Central memory CD4-positive, alpha-beta T cell (primary cell): ENCODE measurements at places on chromosomes 5 and 9.
A peak's percentile ranks its signal among the peaks of the same experiment; 100 is the strongest.

- no peak for DNase-seq
These were observed 57.2 kb downstream of the KCNN2 start for GRCh38 chr5:114419067-114419388.

- no peak for DNase-seq
These were observed 224.4 kb downstream of the EBF1 start for GRCh38 chr5:158875272-158875679.

DNA sequence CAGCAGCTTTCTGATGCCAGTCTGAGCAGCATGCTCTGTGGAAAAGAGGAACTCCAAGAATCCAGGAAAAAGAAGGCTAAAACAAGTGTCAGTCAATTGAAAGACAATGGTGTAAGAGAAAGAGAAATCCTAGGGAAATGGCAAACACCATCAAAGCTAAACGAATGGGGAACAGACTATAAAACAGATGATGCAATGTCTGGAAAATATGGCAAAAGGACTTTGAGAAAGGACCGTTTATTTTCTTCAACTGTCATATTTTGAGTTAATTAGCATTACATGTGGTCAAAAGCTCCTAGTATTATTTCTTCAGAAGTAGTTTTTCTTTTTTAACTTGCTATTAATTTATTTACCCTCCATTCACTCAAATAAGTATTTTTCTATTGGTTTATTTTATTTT, 465.2 kb downstream of the LRRC70 start:
- no peak for DNase-seq

DNA sequence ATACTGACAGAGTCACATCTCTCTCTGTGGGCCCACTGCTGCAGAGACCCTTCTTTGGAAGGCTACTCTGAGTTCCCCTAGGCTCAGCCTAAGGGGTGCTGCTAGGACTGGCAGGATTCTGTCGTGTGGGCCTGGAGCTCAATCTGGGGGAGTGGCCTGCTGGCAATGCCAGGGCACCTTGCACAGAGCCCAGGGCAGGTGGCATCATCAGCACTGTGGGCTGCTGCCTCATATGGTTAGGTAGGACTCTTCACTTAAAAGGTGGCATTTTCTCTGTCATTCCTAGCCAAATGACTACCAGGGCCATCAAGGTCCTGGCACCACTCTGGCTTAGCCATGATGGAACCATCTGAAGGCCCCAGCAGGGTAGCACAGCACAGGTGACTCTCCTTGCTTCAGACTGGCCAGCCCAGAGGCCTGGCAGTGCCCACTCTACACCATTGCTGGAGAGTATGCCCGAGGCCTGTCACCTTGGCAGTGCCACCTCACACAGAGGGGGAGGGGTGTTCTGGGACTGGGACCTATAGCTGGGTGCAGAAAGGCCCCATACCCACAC, 21.9 kb downstream of the PITX1 start:
- DNase-seq: no peak

GRCh38 chr5:116062352-116062751, 22.5 kb upstream of the COMMD10 start:
- no peak for DNase-seq

DNA sequence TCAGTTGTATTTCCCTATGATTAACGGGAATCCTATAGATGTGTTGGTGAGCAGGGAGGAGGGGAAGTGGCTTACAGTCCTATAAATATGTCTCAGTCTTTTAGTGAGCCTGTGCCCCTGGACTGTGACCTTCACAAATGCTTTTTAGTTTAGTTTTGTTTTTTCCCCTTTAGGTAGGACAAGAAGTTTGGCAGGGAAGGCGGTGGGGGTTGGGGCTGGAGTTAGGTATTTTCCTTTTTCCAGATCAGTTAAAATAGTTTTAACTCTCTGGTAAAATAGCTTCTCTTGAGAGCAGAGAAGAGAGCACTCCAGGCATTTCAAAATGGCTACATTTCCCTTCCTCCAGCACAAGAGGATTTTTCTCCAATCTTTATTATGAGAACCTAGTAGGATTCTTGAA, 272.1 kb downstream of the SPATA31D1 start:
- DNase-seq: no peak

GRCh38 chr5:80871541-80871961, 88.6 kb upstream of the RASGRF2 start:
- DNase-seq: no peak

- DNase-seq: no peak
These were observed 19.7 kb downstream of the ANP32B start for GRCh38 chr9:98002808-98003207.

GRCh38 chr9:15182730-15183129, 124.3 kb downstream of the TTC39B start:
- DNase-seq: no peak

GRCh38 chr9:92655896-92656536, 13.9 kb downstream of the IPPK start:
- DNase-seq: no peak

DNA sequence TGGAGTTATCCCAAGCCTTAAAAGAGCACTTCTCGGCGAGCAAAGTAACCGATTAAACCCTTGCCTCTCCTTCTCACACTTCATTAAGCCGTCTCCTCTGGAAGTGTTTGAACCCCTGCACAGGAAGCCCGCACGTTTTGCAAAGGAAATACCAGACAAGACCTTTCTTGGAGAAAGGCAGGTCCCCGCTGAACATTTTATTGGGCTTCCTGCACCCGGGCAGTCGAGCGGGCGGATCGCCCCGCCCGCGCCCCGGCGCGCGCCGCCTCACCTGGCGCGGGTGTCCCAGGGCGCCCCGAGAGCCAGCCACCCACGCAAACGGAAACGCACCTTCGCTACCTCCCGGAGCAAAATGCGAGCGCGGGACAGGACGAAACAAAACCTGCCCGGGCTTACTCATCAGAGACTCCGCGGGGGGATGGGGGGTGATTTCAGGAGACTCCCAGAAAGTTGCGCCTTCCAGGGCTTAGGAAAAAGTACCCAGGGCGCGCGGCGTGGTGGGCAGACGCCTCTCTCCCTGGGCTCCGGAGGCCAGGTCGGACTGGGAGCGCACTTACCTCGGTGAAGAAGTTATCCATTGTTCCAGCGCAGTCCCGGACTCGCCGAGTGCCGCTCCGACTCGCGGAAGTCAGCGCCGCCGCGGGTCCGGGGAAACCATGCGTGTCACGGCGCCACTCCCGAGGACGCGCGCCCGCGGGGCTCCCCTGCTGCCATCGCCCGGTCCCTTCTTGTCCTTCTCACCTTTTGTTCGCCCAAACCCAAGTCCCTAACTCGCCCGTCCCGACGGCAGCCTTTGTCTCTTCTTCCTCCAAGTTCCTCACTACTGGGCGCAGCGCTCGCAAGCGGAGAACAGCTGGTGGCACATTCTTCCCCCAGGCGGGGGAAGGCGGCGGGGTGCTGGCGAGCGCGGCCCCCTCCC, 598 bp downstream of the MYO10 start:
- no peak for DNase-seq

DNA sequence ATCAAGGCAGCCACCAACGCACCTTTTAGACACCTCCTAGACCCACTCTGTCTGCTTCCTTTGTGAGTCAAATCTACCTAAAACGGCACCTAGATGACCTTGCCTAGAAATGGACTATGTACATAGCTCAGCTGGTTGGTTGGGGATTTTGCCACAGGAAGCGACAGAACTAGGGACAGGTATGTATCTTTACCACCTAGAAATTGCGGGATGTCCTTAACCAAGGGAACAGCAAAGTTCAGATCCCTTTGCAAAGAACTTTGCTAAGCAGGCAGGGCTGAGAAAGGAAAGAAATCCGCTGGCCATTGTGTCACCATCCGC, 2.0 kb upstream of the ENC1 start:
- no peak for DNase-seq

DNA sequence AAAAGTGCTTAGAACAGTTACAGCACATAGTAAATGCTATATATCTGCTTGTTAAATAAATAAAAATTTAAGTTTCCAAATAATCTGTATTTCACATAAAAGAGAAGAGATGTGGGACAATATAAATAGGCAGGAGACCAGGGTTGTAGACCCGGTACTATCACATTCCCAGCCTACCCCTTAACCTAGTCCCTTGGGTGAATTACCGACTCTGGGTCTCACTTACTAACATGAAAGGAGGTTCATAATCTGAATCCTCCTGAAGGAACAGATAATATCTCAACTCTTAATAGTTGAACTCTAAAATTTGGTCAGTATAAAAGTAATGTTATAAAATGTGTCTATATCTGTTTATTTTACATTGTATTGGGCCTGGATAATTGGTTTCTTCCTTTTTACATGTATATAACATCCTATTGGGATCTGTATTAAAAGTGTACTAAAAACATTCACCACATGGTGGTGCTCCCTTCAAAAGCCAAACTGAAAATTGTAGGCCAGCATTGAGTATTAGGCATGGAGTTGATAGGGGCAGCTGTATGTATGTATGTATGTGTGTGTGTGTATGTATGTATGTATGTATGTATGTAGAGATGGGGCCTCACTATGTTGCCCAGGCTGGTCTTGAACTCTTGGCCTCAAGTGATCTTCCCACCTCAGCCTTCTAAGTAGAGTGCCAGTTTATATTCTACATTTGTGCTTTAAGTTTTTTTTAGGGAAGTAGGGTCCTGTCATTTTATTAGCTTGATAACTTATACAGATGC, 64.2 kb upstream of the ABL1 start:
- DNase-seq: peak; percentile 15

GRCh38 chr5:111765613-111766571, 8.9 kb upstream of the NREP start:
- DNase-seq: no peak

DNA sequence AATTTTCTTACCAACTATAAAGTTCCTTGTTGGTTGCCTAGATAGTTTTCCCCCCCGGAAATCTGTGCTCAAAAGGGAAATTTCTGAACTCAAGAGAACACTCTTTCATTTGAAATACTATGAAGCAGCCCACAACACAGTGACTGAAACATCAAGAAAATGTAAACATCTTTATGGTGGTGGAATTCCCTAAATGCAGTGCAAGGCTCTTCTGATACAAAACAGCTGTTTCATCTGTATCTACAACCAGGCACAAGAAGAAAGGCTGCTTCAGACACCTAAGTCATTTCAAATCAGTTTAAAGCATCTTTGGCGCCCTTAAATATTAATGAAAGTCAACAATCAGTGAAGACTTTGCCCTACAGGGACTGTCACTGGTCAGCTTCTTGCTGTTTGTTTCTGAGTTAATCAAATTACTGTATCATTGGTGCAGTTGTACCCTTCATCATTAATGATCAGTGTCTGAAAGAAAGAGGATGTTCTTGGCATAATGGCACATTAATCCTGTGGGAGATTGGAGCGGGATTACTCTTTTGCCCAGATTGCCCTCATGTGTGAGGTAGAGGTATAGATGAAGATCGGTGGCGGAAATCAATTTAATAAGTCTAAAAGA, 947.0 kb downstream of the NR2F1-AS1 start:
- no peak for DNase-seq

DNA sequence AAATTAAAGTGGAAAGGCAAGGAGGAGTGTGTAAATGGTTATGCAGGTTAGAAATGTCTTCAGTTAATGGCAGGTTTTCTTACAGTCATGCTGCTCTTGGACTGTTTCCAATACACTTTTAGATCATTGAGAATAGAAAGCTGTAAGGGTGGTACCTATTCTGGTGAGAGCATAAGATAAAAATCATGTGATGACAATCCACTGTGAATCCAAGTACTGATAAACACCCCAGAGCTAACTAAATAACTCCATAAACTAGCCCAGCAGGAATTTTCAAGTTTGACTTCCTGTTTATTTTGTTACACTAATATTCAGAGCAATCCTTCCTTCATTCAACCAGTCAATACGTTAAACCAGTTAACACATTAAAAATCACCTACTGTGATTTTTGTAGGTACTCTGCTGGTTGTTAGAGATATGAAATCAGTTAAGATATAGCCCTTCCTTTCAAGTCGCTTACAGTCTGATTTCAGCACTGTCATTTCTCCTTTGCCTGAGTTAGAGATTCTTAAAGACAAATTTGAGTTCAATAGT, 22.6 kb downstream of the VCAN start:
- no peak for DNase-seq

DNA sequence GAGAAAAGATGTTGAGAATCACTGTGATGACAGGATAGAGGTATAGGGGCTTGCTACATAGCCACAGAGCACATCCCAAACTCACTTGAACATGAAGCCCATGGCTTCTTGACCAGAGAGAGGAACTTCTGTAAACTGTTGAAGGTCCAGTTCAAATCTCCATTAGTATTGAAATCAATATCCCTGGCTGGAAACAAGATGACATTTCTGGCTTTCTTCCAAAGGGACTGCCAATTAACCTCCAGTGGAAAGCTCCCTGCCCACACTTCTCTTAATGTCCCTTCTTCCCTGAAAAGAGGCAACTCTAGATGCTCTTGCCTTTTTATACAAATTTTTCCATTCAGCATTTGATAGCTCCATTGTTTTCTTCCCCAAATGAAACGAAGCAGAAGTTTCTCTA, 612.1 kb downstream of the EBF1 start:
- DNase-seq: no peak

GRCh38 chr9:93156475-93157008, 22.5 kb upstream of the NINJ1 start:
- no peak for DNase-seq

- no peak for DNase-seq
These were observed 261.8 kb downstream of the EBF1 start for GRCh38 chr5:158837908-158838307.

DNA sequence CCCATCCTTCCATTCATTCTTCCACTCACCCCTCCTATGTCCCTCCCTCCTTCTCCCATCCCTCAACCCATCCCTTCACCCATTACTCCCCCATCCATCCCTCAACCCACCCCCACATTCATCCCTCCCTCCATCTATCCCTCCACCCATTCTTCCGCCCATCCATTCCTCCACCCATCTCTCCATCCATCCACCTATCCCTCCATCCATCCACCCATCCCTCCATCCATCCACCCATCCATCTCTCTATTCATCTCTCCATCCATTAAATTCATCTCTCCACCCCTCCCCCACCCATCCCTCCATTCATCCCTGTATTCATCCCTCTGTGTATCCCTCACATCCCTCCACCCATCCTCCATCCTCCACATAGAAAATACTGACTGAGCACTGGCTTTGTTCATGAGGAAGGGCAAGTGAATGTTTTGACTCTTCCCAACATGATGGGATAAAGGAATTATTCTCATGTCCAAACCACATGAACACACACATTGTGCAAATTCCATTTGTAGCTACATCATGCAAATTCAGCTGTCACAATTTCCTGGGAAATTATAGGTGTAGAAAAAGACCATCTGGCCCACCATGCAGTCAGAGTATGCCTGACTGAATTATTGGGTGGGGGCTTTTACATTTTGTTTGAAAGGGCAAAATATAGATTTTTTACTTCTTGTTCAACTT, 6.9 kb upstream of the VAV2 start:
- DNase-seq: no peak

DNA sequence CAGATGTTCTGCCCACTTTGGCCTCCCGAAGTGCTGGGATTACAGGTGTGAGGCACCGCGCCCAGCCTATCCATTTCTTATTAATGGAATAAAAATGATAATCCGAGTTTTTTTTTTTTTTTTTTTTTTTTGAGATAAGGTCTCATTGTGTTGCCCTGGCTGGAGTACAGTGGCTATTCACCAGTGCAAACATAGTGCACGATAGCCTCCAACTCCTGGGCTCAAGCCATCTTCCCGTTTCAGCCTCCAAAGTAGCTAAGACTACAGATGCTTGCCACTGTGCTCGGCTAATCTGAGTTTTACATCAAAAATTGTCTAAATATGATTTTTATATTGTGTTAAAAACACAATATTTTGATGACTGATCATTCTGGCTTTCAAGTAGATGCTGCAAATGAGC, 6.6 kb downstream of the GPR107 start:
- DNase-seq: no peak
